ENCODE measurements at places on chromosomes 2 and 18.

DNA sequence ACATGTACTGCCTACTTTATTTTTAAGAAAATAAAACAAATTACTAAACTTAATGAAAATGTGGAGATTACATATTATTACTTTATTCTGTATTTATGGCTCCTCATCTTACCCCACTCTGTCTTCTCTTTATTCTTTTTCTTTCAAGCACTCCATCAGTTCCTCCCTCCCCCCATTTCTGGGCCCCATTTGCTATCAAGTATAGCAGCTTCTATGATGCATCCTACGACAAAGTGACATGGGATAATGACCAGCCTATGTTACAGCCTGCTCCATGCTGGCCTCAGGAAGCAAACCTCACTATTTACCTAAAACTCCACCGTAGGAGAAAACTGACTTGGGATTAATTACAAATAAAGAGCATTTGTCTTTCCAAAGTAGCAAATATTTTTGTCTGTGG lies 58.8 kb downstream of the RND3 start:
- DNase-seq: peak; percentile 33

GRCh38 chr2:48841126-48841525 lies 85.6 kb upstream of the LHCGR start:
- DNase-seq: no peak

DNA sequence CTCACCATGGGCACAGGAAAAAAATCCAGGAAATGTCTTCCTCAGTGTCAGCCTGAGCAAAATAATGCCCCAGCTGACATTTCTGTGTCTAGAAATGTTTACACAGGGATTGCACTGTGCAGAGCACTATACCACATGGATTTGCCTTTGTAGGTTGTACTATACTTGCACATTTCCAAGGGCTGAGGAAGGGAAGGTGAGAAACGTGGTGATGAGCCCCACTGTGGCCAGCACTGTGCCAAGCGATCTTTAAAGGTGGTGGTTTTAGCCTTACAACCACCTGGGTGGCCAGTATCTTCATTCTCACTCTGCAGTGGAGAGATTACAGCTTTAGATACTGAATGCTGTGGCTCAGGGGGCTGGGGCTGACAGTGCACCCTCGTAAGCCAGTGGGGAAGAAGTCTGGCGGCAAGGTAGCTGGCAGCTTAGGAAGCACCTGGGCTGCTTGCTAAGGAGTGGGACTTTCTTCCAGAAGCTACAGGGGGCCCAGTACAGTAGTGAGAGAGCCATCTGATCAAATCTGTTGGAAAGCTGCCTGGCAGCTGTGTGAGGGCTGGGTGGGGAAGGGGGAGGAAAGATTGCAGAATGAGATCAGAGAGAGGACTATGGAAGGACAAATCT lies 81.4 kb upstream of the MSH2 start:
- peak; percentile 88 for DNase-seq

DNA sequence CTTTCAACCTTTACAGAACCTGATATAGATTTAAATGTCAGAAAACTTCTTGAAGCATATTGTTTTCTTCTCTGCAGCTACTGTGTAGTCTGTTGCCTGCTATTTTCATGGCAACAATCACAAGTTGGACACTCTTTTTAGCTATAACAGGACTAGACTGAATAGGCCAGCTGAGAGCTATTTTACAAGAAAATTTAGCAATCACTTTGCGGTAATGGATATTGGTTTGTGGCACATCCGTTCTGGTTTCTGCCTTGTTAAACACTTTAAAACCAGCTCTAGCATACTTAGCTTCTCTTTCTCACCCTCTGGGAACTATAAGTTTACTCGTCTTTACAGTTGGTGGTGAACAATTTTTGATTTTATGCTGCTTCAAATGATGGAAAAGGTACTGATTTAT lies 125.7 kb downstream of the MAP2 start:
- no peak for DNase-seq

GRCh38 chr2:85302121-85302520 lies 25.7 kb downstream of the TGOLN2 start:
- peak; percentile 23 for DNase-seq

DNA sequence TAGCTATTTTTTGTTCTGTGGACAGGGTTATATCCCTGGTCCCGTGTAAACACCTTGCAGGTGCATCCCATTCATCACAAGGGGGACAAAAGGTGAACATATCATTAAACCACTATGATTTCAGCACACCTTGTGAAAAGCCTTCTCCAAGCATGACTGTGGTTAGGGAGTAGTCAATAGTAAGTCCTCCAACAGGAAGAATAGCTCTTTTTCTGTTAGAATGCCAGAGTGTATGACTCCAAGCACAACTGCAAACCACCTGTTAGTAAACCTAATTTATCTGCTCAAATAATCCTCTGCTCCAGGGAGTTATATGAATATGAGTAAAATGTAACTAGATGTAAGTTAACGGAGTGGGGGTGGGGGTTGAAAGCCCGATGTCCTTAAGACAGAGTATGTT lies 240.5 kb downstream of the AGPS start:
- no peak for DNase-seq

DNA sequence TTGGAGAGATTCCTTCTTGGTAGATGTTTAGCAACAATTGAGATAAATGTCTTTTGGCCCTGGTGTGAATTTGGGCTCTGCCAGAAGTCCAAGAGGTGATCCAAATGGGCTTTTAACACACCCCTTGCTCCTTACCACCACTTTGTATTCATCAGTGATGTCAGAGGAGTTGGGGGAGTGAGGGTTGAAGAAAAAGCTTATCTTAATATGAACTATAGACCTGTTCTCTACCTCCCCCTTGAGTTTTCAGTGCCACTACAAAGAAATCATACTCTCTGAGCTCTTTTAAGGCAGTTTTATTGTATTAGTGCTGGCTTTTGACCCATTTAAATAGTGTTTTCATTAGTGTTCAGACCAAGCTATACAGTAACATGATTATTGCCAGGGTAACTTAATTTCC lies 229.1 kb downstream of the PHLPP1 start:
- DNase-seq: no peak

DNA sequence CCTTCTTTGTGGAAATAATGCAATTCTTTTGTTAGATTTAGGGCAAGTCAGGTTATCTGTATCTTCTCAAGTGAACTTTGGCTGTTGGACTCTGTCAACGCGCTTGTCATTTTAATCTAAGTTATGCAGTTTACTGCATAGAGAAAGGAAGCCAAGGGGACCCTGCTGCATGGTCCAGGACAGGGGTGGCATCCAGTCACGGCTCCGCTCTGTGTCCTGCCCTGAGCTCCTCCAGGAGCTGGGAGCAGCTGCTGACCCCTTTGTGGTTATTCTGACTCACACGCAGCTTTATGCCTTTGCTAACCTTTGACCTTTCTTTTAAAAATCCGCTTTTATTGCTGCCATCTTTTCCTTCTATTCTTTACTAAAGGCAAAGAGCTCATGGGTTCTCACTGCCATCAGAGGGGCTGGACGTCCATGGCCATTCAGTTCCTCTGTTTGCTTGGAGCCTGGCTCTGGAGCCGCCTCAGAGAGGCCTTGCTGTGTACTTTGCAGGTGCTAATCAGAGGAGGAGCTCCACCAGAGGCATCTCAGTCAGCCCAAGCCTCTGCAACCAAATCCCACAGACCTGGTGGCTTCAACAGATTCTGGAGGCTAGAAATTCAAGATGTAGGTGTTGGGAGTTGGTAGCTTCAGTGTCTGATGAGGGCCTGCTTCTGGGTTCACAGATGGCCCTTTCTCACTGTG lies 39.3 kb downstream of the SNTG2 start:
- no peak for DNase-seq

DNA sequence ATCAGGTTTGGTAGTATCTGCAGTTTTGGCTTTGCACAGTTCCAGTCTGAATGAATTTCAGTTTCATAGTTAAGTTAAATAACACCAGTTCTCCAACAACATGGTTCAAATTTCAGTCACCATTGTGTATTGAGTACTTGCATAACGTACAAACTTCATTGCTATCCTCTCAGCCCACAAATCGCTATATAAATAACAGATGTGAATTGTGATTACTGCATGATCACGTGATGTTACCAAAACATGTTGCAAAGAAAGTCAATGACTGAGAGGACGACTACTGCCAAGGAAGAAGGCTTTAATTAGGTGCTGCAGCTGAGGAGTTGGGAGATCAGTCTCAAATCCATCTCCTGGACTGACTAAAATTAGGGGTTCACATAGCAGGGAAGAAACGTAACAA lies 48.2 kb downstream of the COL4A4 start:
- DNase-seq: peak; percentile 29

DNA sequence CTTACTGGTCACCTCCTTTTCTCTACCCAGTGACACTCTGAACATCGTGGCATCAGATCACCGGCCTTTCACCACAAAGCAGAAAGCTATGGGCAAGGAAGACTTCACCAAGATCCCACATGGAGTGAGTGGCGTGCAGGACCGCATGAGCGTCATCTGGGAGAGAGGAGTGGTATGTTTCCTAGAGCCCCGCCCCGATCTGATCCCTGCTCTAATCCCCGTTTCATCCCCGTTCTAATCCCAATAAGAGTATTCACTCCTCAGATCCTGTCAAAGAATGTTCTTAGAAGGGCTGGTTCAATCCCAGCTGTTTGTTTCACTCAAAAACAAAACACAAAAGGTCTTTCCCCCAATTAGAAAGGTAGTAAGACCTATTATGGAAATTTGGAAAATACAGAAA lies 30.4 kb upstream of the MAPRE3 start:
- DNase-seq: peak; percentile 59

DNA sequence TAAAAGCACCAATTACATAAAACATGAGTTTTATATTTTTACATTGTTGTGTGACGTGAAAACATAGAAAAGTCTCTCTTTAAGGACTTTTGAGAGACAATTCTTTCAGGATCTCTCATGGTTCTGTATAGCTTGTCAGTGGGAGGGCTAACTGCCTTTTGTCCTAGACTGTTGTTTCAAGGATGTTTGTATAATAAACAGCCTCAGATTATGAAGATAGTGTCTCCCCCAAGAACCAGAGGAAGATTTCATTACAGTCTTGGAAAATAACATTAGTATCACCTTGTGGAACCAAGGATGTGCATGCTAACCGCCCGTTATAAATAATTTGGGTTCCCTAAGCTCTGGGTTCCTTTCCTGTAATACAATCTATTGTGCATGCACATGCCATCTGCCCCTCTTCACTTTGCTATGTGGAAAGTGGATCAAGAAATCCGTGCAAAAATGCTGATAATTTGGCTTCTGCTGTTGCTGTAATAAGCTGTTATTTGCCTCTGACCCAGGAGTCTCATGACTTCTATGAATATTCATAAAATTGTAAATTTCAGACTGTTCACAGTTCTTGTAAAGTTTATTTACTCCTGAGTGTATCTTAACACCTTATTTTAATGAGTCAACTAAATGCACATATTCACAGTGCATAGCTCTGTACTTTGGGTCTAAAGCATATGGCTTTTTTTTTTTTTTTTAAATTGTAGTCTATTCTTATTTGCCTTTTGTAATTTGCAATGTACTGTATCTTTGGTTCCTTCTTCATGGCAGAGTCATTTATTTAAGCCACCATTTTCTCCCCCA lies 265.5 kb downstream of the PTH2R start:
- peak; percentile 45 for DNase-seq

- DNase-seq: no peak
These were observed 128.4 kb upstream of the MC4R start for GRCh38 chr18:60500960-60501359.

DNA sequence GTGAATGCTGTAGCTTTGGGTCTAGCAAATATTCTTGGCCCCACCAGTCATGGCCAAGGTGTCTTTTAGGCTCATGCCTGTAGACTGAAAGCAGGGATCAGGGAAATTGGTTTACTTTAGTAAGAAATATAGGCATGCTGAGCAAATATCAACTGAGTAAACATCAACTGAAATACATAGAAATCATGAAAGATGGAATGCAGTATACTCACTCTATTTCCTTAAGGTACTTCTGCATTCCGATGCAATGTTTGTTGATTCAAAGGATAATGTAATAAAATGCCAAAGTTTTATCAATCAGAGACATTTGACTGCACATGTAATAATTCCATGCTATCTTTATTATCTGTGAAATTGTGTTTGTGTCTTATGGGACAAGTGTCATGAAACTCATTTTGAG lies 19.6 kb upstream of the IL1R1 start:
- no peak for DNase-seq
